Naive B cell (primary cell): ENCODE measurements at places on chromosomes 16 and 17. TPM values are rescaled to one million over a fixed set of nuclear protein-coding genes. Genes with fewer than 3 reads are reported as not detected.

GRCh38 chr17:19940722-19941464 lies 36.7 kb downstream of the AKAP10 start:
- H3K27me3 ChIP-seq: no peaks in the 10 kb centered on the region
- H3K27ac ChIP-seq: no peak overlapping the region
- no peak for DNase-seq
- no peak overlapping the region for H3K4me3 ChIP-seq
- peaks cover 16% of the 10 kb centered on the region for H3K36me3 ChIP-seq
- peaks cover 11% of the 10 kb centered on the region for H3K4me1 ChIP-seq

GRCh38 chr17:76408037-76408849 lies 23.8 kb downstream of the SPHK1 start:
- DNase-seq: peak; percentile 78
- peaks cover 66% of the 10 kb centered on the region for H3K4me1 ChIP-seq
- no peak overlapping the region for H3K4me3 ChIP-seq
- H3K27me3 ChIP-seq: no peaks in the 10 kb centered on the region
- peak overlapping the region; percentile 82 for H3K27ac ChIP-seq

DNA sequence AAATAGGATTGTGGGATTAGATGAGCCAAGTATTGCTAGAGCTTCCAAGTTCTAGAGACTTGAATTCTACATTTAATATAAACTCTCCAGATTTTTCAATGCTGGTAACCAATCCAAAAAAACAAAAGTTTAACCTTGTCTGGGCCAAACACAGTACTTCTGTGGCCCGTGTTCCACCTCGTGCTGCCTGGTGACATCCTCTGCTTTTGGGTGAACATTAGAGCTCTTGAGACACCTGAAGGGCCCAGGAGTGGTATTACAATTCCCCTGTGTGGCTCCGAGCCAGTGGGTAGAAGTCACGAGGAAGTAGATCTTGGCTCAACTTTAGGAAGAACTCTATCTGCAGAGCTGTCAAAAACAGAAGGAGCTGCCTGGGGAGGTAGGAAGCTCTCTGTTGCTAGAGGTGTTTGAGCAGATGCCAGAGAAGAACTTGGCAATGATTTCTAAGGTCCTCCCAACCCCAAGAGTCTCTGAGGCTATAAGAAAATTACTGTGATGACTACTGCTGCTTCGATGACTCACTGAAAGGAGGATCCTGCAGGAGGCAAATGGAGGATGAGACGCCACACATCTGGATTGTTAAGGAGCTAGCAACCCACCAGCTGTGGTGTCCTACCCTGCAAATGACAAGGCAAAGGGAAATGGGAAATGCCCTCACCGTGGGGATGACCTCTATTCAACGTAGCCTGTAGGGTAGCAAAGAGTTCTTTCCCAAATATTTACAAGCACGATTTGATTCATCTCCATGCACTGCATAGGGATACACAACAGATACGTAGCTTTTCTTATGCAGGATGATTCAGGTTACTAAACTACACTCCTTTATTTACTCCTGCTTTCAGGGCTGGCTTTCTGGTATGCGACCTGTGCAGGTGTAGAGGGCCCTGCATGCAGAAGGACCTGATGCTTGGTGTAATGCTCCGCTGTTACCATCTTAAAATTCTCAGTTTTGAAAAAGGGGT lies 45.8 kb upstream of the GAS7 start:
- H3K27me3 ChIP-seq: peaks cover 20% of the 10 kb centered on the region
- no peak overlapping the region for H3K27ac ChIP-seq
- DNase-seq: no peak
- no peak overlapping the region for H3K4me3 ChIP-seq

GRCh38 chr17:41360296-41360995 lies 9.2 kb downstream of the KRT33B start:
- no peak for DNase-seq
- no peaks in the 10 kb centered on the region for H3K36me3 ChIP-seq
- H3K4me3 ChIP-seq: no peak overlapping the region
- peaks cover 15% of the 10 kb centered on the region for H3K27me3 ChIP-seq
- no peaks in the 10 kb centered on the region for H3K4me1 ChIP-seq

Gene ENPP7
- polyA plus RNA-seq: not detected

DNA sequence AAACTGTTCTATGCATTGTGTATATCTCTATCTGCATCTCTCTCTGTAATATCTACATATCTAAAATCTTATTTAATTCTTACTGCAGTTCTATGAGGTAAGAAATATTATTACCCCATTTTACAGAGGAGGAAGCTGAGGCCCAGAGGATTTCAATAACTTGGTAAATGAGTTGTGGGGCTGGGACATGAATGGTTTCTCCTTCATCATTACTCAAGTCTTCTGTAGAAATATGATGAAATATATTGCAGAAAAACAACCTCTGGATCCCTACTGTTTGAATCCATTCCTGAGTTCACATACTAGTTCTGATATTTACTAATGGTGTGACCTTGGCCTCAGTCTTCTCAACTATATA lies 45.5 kb upstream of the NLK start:
- H3K27ac ChIP-seq: no peak overlapping the region
- H3K4me3 ChIP-seq: no peak overlapping the region
- no peaks in the 10 kb centered on the region for H3K36me3 ChIP-seq
- H3K27me3 ChIP-seq: peaks cover 15% of the 10 kb centered on the region
- H3K4me1 ChIP-seq: no peaks in the 10 kb centered on the region
